ENCODE measurements at places on chromosomes 11 and 22. TPM values are rescaled to one million over a fixed set of nuclear protein-coding genes. Genes with fewer than 3 reads are reported as not detected.

Gene MRGPRF
- total RNA-seq, result 33.0 TPM

Gene PNPLA2
- total RNA-seq, result 35.0 TPM

Gene CDHR5
- total RNA-seq, result not detected

Gene TYR
- not detected for total RNA-seq

Gene GALNT18
- total RNA-seq, result 2.5 TPM

Gene PATE4
- not detected for total RNA-seq

Gene CAVIN3
- total RNA-seq, result 433 TPM

Gene SAA4
- not detected for total RNA-seq

Gene DEUP1
- not detected for total RNA-seq

Gene KRTAP5-11
- not detected for total RNA-seq
